ENCODE measurements at places on chromosomes 1 and 21.

GRCh38 chr1:9376886-9377333, 84.2 kb downstream of the SPSB1 start:
- no peak for DNase-seq

GRCh38 chr21:34128674-34129038, 55.3 kb downstream of the MRPS6 start:
- no peak for DNase-seq

DNA sequence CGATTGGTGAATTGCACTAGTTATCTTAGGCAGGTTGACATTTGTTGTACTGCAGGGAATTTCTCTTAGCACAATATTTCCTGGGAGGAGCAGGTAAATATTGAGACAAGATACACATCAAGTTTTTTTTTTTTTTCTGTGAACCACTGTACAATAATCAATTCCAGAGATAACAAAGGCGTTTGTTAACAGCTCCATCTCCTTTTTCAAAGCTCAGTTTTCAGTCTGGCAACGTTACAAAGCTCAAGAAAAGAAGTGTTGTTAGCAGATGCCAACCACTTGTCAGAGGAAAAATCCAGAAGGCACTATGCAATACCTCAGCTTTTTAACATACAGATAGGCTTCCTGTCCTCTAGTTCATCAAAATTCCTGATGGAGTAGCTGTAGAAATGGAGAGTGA, 40.9 kb upstream of the DAB1 start:
- DNase-seq, result no peak

DNA sequence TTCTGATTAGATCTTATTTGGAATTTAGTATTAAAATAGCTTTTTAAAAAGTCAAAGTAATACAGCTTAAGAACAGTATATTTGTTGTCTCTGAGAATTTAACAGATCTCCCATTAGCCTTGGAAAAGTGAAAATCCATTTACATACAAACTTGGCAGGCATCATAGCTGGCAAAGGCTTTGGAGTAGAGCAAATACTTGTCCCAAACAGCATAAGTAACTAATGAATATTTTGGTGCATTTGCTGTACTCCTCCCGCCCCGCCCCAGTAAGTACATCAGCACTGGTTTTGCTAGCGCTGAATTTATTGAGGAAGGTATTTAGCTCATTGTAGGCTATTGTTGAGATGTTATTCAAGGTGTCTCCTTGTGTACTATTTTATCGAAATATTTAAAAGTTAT, 417.7 kb upstream of the KAZN start:
- no peak for DNase-seq

DNA sequence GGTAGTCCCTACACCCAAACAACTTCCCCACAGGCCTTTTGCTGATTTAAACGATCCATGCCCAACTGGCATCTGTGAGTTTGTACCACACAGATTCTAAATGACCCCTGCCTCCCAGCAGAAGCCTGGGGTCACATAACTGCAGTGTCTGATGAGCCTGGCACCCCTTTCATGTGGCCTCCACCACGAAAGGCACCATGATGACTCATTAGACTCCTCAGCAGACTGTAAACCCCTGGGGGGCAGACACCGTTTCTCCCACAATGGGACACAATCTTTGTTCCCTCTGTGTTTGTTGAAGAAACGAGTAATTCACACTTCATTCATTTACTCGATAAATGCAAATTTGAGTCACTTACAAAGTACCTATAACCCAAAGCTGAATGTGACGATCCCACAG, 81.6 kb downstream of the CCDC185 start:
- DNase-seq, result no peak

GRCh38 chr1:240122639-240123613, 31.2 kb downstream of the FMN2 start:
- DNase-seq, result no peak

GRCh38 chr1:3676581-3677470, 24.5 kb downstream of the TP73 start:
- no peak for DNase-seq

Data from esophagus squamous epithelium (tissue), 5 donors.